ENCODE measurements at places on chromosomes 3 and 15.

DNA sequence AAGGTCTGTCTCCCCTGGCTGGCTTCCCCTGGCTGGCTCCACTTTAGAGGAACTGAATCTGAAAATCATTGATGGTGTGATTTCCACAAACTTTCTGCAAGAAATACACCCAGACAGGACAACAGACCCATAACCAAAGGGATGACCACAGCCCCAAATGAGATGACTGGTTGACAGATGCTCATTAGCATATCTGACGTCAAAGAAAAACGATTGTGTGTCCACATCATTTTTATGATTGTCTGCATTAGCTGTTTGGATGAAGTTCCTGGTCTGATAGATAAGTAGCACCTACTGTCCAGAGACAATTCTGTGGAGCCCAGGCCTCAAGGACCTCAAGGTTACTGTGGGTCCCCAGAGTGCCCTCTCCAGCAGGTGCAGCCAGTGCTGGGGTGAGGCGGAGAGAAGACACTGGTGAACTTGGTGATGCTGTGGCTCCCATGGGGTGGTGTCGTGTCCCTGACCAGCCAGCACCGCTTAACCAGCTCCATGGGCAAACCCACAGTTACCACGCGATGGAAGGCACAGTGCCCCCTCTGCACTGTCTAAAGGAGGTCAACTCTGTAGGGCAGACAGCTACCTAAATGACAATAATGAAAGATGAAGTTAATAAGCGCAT lies 127.4 kb downstream of the NSMCE3 start:
- no peaks in the 10 kb centered on the region for H3K36me3 ChIP-seq
- no peak overlapping the region for H3K4me3 ChIP-seq
- DNase-seq = no peak

GRCh38 chr3:24242012-24242698 lies 252.5 kb downstream of the THRB start:
- no peaks in the 10 kb centered on the region for H3K27me3 ChIP-seq
- H3K4me1 ChIP-seq = peaks cover 7% of the 10 kb centered on the region
- H3K27ac ChIP-seq = no peak overlapping the region
- no peak overlapping the region for H3K4me3 ChIP-seq

GRCh38 chr3:188951734-188952133 lies 220.0 kb upstream of the TPRG1 start:
- H3K4me1 ChIP-seq = peaks cover 20% of the 10 kb centered on the region
- H3K4me3 ChIP-seq = no peak overlapping the region
- no peaks in the 10 kb centered on the region for H3K36me3 ChIP-seq
- H3K27ac ChIP-seq = no peak overlapping the region

- no peak overlapping the region for H3K4me3 ChIP-seq
- no peaks in the 10 kb centered on the region for H3K4me1 ChIP-seq
- H3K27ac ChIP-seq = no peak overlapping the region
- no peaks in the 10 kb centered on the region for H3K36me3 ChIP-seq
- DNase-seq = no peak
These were observed 603.8 kb upstream of the ADAMTS9 start for GRCh38 chr3:65291448-65292125.

- no peaks in the 10 kb centered on the region for H3K36me3 ChIP-seq
- H3K27ac ChIP-seq = no peak overlapping the region
- no peaks in the 10 kb centered on the region for H3K27me3 ChIP-seq
- H3K4me3 ChIP-seq = no peak overlapping the region
- DNase-seq = no peak
These were observed 29.4 kb upstream of the ZBTB38 start for GRCh38 chr3:141338881-141339280.

GRCh38 chr3:79871656-79872055 lies 103.9 kb upstream of the ROBO1 start:
- H3K36me3 ChIP-seq = no peaks in the 10 kb centered on the region
- no peak for DNase-seq
- no peak overlapping the region for H3K27ac ChIP-seq

- no peaks in the 10 kb centered on the region for H3K4me1 ChIP-seq
- no peak for DNase-seq
- no peak overlapping the region for H3K27ac ChIP-seq
- H3K27me3 ChIP-seq = no peaks in the 10 kb centered on the region
- H3K36me3 ChIP-seq = no peaks in the 10 kb centered on the region
These were observed 88.7 kb upstream of the TNIK start for GRCh38 chr3:171548917-171549316.

- H3K4me3 ChIP-seq = no peak overlapping the region
- no peaks in the 10 kb centered on the region for H3K36me3 ChIP-seq
- H3K27ac ChIP-seq = no peak overlapping the region
- DNase-seq = no peak
- no peaks in the 10 kb centered on the region for H3K27me3 ChIP-seq
These were observed 986.5 kb downstream of the TUSC7 start for GRCh38 chr3:117695871-117696645.

GRCh38 chr3:197501879-197502620 lies 53.7 kb downstream of the BDH1 start:
- H3K36me3 ChIP-seq = no peaks in the 10 kb centered on the region
- no peak overlapping the region for H3K27ac ChIP-seq
- DNase-seq = peak; percentile 26
- H3K4me1 ChIP-seq = no peaks in the 10 kb centered on the region

- no peak for DNase-seq
- peaks cover 9% of the 10 kb centered on the region for H3K36me3 ChIP-seq
- H3K4me3 ChIP-seq = peak within 1 kb of the TSS; percentile 65
- H3K27me3 ChIP-seq = no peaks in the 10 kb centered on the region
These were observed at the start of gene TNNC1 for GRCh38 chr3:52453496-52454249. Gene TNNC1, minus strand, starts transcription at chr3:52454041. Its CDS starts 26 bp downstream, at chr3:52454015.

GRCh38 chr15:97930230-97930629 lies 30.3 kb upstream of the ARRDC4 start:
- no peak for DNase-seq
- H3K36me3 ChIP-seq = no peaks in the 10 kb centered on the region
- no peak overlapping the region for H3K27ac ChIP-seq
- no peaks in the 10 kb centered on the region for H3K27me3 ChIP-seq
- H3K4me1 ChIP-seq = no peaks in the 10 kb centered on the region

- peaks cover 3% of the 10 kb centered on the region for H3K4me1 ChIP-seq
- H3K4me3 ChIP-seq = no peak overlapping the region
- no peaks in the 10 kb centered on the region for H3K27me3 ChIP-seq
- H3K27ac ChIP-seq = no peak overlapping the region
These were observed 70.2 kb upstream of the DGKG start for GRCh38 chr3:186432189-186432588.

DNA sequence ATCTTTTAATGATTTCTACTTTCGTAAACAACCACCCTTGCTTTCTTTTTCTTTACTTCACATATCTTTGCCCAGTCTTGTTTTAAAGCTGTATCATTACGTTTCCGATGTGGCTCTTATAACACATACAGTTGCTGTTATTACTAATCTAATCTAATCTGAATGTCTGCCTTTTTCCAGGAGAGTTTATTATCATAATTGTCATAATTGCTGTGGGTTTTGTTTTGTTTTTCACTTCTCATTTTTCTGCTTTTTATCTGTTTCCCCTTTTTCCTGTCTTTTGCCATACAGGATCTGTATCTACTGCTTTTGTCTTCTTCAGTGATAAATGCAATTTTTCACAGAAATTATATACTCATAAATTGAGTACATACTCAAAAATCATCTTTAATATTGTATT lies 24.9 kb downstream of the HACL1 start:
- H3K4me1 ChIP-seq = peaks cover 7% of the 10 kb centered on the region
- no peaks in the 10 kb centered on the region for H3K27me3 ChIP-seq
- no peak overlapping the region for H3K4me3 ChIP-seq
- peaks cover 33% of the 10 kb centered on the region for H3K36me3 ChIP-seq
- H3K27ac ChIP-seq = no peak overlapping the region

- DNase-seq = no peak
These were observed 37.7 kb downstream of the FAM174B start for GRCh38 chr15:92617549-92618520.

GRCh38 chr3:174243171-174243570 lies 616.0 kb upstream of the NAALADL2 start:
- no peaks in the 10 kb centered on the region for H3K27me3 ChIP-seq
- DNase-seq = no peak
- no peak overlapping the region for H3K27ac ChIP-seq
- no peaks in the 10 kb centered on the region for H3K36me3 ChIP-seq
- H3K4me3 ChIP-seq = no peak overlapping the region
- no peaks in the 10 kb centered on the region for H3K4me1 ChIP-seq

DNA sequence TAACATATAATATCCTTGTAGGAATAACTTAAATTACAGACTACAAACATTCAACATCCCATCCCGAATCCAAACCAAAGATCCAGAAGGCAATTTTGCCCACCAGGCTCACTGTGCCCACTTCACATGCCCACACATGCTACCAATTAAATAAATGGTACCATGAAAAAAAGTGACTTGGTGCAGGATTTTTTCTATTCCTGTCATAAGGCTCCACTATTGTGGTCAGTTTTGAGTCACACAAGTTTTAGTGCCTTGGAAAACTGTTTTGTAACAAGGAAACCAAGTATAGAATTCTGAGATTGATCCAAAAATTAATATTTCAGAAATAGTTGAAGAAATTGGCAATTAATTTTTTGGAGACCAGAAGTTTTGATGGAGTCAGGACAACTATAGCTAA lies 470.1 kb upstream of the THBS1 start:
- no peaks in the 10 kb centered on the region for H3K36me3 ChIP-seq
- no peak overlapping the region for H3K27ac ChIP-seq
- H3K4me1 ChIP-seq = no peaks in the 10 kb centered on the region
- no peak overlapping the region for H3K4me3 ChIP-seq

GRCh38 chr3:54358969-54359694 lies 236.8 kb downstream of the CACNA2D3 start:
- H3K4me3 ChIP-seq = no peak overlapping the region
- DNase-seq = no peak
- peaks cover 1% of the 10 kb centered on the region for H3K27me3 ChIP-seq
- H3K4me1 ChIP-seq = peaks cover 18% of the 10 kb centered on the region
- no peak overlapping the region for H3K27ac ChIP-seq
- H3K36me3 ChIP-seq = no peaks in the 10 kb centered on the region

DNA sequence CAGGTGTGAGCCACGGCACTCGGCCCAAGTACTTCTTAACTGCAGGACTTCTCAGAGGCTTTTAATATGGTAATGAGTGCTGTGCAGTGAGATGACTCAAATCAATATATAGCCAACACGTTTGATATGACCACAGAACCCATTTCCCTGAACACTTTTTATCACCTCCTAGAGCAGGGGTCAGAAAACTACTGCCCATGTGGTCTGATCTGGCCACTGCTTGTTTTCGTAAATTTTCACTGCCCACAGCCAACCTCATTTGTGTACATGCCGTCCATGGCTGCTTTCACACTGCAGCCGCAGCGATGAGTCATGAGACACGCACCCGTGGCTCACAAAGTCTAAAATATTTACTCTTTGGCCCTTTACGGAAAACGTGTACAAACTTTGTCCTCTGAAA lies 179.2 kb downstream of the RORA start:
- DNase-seq = no peak
- no peaks in the 10 kb centered on the region for H3K4me1 ChIP-seq
- H3K36me3 ChIP-seq = no peaks in the 10 kb centered on the region

GRCh38 chr3:177037241-177037640 lies 160.0 kb downstream of the TBL1XR1 start:
- H3K27me3 ChIP-seq = no peaks in the 10 kb centered on the region
- H3K27ac ChIP-seq = no peak overlapping the region
- H3K4me1 ChIP-seq = peaks cover 3% of the 10 kb centered on the region
- no peak for DNase-seq
- H3K4me3 ChIP-seq = no peak overlapping the region

- H3K4me3 ChIP-seq = no peak overlapping the region
- H3K27ac ChIP-seq = no peak overlapping the region
- H3K4me1 ChIP-seq = no peaks in the 10 kb centered on the region
These were observed 104.1 kb upstream of the GOLGA8J start for GRCh38 chr15:29978411-29979382.

- H3K4me1 ChIP-seq = no peaks in the 10 kb centered on the region
- H3K36me3 ChIP-seq = no peaks in the 10 kb centered on the region
- H3K27me3 ChIP-seq = no peaks in the 10 kb centered on the region
- H3K27ac ChIP-seq = no peak overlapping the region
These were observed 619.8 kb upstream of the ZNF717 start for GRCh38 chr3:76405196-76405595.

DNA sequence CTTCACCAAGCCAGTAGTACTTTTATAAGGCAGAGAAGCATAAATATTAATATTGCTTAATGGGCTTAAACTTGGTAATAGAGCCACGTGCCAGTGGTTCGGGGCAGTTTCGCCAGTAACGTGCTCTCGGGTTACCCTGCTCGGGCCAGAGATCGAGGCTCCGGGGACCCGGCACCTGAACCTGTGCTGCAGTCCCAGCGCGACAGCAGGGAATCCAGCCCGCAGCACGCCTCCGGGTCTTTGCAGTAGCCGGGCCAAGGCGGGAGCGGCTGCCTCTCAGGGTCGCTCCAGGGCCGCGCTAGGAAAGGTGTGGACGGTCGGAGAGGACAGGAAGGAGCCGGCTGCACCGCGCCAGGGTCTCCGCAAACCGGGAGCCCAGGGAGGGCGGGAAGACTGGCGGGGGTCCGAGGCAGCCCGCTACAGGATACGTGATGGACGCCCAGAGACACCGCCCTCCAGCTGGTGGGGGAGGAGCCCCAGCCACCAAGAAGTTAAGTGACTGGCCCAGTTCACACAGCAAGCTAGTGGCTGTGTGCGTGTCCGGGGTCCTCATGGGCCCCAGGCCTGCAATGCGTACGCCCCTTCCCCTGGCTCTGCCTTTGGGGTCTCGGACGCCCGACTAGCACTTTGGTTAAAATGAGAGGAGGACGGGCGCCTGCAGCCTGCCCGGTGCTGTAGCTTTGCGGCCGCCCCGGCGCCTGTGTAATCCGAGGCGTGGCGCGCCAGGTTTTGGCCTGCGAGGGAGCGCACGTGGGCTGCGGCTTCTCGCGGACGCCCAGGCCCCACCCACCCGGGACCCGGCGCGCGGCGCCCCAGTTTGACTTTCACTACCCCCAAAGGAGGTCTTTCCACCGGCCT lies 1.2 kb upstream of the PDE8A start:
- H3K27ac ChIP-seq = peak overlapping the region; percentile 50
- peak; percentile 89 for DNase-seq
- peak overlapping the region; percentile 75 for H3K4me3 ChIP-seq
- H3K27me3 ChIP-seq = peaks cover 38% of the 10 kb centered on the region
- H3K4me1 ChIP-seq = peaks cover 25% of the 10 kb centered on the region
- H3K36me3 ChIP-seq = no peaks in the 10 kb centered on the region

- no peak for DNase-seq
- no peaks in the 10 kb centered on the region for H3K36me3 ChIP-seq
- no peak overlapping the region for H3K4me3 ChIP-seq
- H3K27me3 ChIP-seq = no peaks in the 10 kb centered on the region
- H3K4me1 ChIP-seq = peaks cover 14% of the 10 kb centered on the region
These were observed 172.6 kb upstream of the FAM3D start for GRCh38 chr3:58839187-58839586.
